ENCODE measurements at places on chromosomes 5 and 9.

- DNase-seq, result no peak
Measured at GRCh38 chr9:99241106-99241505, 19.0 kb downstream of the SEC61B start.

- no peak for DNase-seq
Measured at GRCh38 chr9:18056993-18057369, 417.0 kb upstream of the ADAMTSL1 start.

- no peak for DNase-seq
Measured at GRCh38 chr9:132769906-132770769, 99.9 kb downstream of the GTF3C4 start.

DNA sequence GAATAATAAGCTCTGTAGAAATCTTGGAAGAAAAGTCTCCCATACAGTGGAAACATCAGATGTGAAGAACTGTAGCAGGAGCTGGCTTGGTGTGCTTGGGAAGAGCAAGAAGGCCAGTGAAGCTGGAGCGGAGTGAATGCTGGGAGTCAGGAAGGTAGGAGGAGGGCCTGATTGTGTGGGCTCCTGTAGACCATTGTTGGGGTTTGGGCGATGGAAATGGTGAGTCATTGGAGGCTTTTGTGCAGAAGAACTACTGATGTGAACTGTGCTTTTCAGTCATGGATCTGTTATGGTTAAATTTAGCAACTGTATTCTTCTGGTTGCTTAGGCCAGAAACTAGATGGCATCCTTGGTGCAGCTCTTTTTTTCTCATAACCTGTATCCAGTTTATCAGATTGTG is 2.3 kb downstream of the ICE1 start:
- DNase-seq, result no peak

GRCh38 chr9:92641092-92641809 is 28.7 kb downstream of the IPPK start:
- no peak for DNase-seq

DNA sequence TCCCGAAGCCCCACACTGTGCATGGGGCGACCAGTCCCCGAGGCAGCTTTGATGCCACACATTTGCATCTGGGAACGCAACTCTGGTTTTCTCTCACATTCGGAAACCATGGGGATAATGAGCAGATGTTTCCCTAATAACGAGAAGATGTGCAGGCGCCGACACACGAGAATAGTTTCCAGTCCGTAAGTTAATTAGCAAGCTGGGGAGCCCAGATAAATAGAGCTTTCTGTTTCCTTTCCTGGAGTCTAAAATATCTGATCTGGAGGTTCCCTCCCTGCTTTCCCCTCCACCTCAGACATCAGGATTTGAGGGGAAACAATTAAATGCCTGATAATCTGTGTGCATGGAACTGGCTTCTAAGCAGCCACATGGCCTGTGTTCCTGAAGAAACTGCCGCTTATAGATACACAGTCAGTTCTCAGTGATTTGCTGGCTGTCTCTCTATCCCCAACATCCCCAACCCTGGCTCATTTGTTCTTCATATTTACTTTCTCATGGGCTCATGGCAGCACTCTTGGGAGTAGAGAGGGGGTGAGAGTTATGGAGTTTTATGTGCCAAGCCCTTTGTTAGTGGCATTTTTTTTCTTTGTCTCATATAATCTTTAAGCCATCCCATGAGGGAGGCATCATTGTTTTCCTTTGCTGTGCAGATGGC is 62.8 kb downstream of the PDZD2 start:
- no peak for DNase-seq

- no peak for DNase-seq
Measured at GRCh38 chr5:68315679-68316271, 100.2 kb downstream of the PIK3R1 start.

DNA sequence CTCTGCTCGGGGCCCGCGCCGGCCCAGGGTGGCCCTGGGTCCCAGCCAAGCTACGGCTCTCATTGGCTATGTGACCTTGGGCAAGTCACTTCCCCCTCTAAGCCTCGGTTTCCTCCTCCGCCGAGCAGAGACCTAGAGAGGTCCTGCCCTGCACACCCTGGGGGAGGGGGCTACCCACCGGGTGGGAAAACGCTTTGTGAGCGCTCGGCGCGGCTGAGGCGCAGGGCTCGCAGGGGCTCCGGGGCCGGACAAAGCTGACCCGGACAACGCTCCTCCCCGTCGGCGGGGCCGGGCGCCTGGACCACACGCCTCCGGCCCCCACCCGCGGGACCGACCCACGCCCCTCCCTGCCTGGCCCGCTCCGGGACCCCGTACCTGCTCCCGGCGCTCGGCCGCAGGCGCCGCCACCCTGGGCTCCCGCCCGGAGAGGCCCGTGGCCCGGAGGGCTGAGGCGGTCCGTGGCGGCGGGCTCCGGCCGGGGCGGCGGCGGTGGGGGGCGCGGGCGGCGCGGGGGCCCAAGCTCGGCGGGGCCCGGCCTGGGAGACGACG is 85.7 kb upstream of the MELK start:
- no peak for DNase-seq

- DNase-seq, result no peak
Measured at GRCh38 chr9:5531101-5531882, 21.0 kb downstream of the PDCD1LG2 start.

- DNase-seq, result no peak
Measured at GRCh38 chr9:98899408-98900056, 44.2 kb upstream of the COL15A1 start.

GRCh38 chr5:35044649-35045048 is 3.1 kb downstream of the AGXT2 start:
- DNase-seq, result no peak

- DNase-seq, result no peak
Measured at GRCh38 chr5:102911973-102912372, 156.9 kb downstream of the PAM start.

DNA sequence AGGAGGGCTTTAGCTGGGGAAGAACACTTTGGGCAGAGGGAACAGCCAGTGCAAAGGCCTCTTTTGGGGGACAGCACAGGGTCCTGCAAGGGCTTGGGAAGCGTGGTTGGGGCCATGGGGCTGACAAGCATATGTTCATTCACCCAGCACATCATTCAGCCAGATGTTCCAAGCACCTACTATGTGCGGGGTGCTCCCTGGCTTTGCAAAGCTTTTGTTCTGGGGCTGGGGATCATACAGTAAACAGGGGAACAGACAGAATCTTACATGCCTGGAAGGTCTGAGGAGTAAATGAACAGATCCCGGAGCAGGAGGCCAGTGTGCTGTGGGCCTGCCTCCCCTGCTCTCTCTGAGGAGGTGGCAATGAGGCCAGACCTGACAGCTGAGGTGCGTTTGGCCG is 16.7 kb downstream of the PSD2 start:
- DNase-seq, result no peak

GRCh38 chr9:108434502-108434901 is 421.3 kb downstream of the ACTL7B start:
- no peak for DNase-seq

GRCh38 chr5:134592141-134592746 is 40.4 kb downstream of the SAR1B start:
- DNase-seq, result no peak

- DNase-seq, result no peak
Measured at GRCh38 chr9:94867281-94867841, 140.9 kb downstream of the AOPEP start.

DNA sequence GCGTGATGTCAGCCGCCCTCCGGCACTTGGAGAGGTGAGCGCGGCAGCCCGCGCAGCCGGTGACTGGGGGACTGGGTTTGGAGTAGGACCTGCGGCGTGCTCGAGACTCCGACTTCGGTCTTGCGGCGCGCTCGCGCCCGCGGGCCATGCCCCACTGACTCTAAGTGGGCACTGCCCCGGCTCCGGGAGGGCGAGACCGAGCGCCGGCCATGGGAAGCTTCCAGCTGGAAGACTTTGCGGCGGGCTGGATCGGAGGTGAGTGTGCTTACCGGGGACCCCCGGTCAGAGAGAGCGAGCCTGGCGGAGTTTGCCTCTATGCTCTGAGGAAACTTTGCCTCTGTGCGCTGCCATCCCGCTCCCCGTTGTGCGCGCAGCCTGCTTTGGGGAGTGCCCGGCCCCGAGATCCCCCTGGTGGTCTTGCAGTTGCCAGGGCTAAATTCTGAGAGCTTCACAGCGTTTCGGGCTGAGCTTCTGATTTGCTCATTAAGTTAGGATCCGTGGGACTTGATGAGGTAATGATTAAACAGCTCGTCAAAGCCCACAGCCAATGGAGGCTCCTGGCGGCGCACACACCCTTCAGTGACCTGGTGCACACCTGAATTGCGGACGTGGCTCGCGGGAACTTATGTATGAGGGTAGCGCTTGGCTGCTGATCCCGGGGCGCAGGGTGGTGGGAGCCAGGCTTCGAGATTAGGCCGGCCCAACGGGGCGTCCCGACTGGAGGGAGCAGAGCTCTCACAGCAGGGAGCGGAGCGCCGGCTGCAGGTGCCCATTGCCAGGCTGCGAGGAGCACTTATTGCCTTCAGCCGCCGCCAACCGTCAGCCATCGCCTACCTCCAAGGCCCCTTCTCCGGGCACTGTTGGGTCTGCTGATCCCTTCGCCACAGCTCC is at the start of gene SLC25A48:
Gene SLC25A48 (plus strand): TSS at position 25 of the 891 bp plus-strand sequence. CDS start 185 bp downstream, at position 210.
- DNase-seq, result no peak

DNA sequence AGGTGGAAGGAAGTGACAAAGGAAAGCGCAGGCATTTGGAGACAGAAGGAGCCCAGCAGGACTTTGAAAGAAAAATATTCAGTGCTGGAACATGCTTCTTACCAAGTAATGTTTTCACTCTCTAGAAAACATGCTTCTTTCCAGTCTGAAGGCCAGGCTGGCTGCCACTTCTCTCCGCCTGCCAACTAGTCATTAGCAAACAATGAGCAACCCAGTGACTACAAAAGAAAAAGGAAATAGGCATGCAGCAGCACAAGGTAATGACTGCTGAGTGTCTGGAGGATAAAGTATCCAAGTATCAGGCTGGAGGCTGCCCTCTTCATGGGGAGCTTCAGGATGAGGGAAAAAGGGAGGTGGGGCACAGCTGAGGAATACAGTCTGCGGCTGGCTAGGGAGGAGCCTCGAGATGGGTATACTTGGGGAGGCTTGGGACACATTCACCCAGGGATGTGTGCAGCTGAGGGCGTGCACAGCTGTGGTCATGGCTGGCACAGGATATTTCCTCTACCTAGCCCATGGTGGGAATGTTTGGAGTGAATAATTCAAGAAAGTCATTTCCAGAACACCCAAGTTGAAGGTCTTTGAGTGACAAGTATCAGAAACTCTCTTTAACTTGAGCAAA is 161.5 kb upstream of the KIF2A start:
- DNase-seq, result no peak

- no peak for DNase-seq
Measured at GRCh38 chr5:157607371-157608161, 32.0 kb upstream of the ADAM19 start.

DNA sequence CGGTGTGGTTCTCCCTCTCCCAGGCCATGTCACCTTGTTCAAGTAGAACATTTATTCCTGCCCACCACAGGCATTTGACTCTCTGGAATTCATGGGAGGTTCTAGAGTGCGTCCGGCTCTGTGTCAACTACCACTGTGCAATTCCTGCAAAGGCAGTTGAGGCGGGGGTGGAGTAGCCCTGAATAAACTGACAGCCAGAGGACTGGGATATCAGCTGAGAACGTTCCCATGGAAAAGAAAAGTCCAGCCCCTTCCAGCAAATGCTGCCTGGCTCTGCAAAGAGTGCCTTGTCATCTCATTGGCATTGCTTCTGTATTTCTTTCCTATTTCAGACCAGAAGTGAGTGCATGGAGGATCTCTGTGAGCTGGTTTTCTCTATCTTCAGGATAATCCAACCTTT is 18.9 kb upstream of the MEGF9 start:
- no peak for DNase-seq

GRCh38 chr5:134100283-134101091 is 14.0 kb upstream of the TCF7 start:
- no peak for DNase-seq

GRCh38 chr9:131423171-131423581 is 29.3 kb downstream of the PRRC2B start:
- DNase-seq, result no peak

- DNase-seq, result no peak
Measured at GRCh38 chr5:39654715-39655114, 229.9 kb upstream of the DAB2 start.

GRCh38 chr5:163089926-163090325 is 347.5 kb upstream of the CCNG1 start:
- no peak for DNase-seq

DNA sequence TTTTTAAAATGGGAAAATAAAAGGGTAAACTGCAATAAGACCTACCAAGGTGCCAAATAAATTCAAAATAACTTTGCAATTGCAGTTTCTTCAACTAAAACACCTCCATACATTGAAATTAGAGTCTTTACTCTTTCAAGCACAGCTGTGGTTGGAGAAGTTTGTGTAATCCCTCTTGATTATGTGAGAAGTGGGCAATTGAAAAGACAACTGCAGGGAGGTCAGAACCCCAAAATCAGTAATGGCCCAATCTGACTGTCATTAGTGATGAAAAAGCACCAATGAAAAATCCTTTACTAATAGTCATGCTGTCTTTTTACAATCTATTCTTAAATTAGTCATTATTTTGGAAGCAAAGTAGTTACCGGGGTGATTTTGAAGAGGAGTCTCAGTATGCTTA is 116.7 kb upstream of the RGMB start:
- no peak for DNase-seq

DNA sequence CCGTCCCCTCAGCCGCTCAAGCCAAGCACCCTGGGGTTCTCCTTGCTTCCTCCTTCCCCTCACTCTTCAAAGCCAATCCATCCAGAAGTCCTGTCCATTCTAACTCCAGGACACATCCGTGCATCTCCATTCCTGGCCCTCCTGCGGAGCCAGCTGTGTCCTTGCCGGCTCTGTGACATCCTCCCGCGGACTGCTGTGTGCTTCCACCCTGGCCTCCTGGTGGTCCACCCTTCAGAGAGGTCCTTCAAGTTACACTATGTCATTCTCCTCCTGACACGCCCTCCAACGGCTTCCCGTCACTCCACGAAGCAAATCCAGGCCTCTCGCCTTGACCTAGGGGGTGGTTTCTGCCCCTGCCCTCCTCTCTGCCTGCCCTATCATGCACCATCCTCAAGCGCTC is 13.0 kb upstream of the SCGB3A1 start:
- no peak for DNase-seq

- no peak for DNase-seq
Measured at GRCh38 chr5:154999865-155000264, 13.7 kb upstream of the KIF4B start.

- DNase-seq, result no peak
Measured at GRCh38 chr5:80141147-80141671, 106.1 kb downstream of the THBS4 start.

DNA sequence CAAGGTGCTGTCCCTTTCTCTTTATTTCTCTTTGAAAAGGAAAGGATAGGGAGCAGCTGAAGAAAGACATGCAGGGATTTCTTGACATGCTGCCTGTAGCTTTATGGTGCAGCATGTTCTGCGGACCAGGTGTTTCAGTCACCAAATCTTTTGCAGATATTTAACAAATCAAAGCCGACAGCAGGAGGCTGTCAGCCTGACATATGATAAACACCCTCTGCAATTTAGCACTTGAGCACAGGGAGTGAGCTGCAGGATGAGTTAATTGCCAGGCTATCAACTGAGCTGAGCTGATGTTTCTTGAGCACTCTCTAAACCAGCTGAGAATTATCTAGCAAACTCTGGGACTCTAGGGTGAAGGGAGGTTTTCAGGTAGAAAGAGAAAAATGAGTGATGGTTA is 212.8 kb upstream of the ATP10B start:
- peak; percentile 47 for DNase-seq

Data from NCI-H1436 treated with DMSO at 0.1 percent for 48 hours (cell line).